ENCODE measurements at places on chromosomes 1 and 21. TPM values are rescaled to one million over a fixed set of nuclear protein-coding genes. Genes with fewer than 3 reads are reported as not detected.

The TTC22 gene
- 4.2 TPM for total RNA-seq

The CLCNKB gene
- total RNA-seq, result not detected

The PALMD gene
- total RNA-seq, result not detected

The CLCA4 gene
- total RNA-seq, result not detected

The TFF3 gene
- total RNA-seq, result not detected

The SLC25A33 gene
- total RNA-seq, result 4.4 TPM

The PCAT6 gene
- total RNA-seq, result 0.59 TPM

The AK5 gene
- total RNA-seq, result 9.9 TPM

- no peak for DNase-seq
- H3K4me3 ChIP-seq, result no peak overlapping the region
- H3K27me3 ChIP-seq, result peaks cover 2% of the 10 kb centered on the region
Observed at GRCh38 chr1:43282220-43283195, 2.9 kb downstream of the C1orf210 start.

DNA sequence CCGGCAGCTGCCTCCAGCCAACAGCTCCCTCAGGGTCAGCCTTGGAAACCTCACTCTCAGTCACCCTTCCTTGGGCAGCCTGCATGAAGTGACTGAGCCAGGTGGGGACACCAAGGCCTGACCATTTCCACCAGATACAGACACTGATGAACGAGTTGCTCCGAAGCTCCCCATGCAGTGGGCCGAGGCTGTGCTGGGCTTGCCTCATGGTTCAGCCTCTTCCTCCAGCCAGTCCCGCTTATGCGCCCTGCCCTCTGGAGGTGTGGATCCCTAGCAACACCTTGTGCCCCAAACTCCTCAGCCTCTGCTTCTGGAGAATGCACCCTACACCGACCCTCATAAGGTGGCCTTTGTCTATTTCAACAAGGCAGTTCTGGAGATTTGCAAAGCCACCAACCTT, 236.0 kb downstream of the RRAGC start:
- H3K27ac ChIP-seq, result no peak overlapping the region
- no peak overlapping the region for H3K4me3 ChIP-seq
- H3K4me1 ChIP-seq, result no peaks in the 10 kb centered on the region
- peaks cover 4% of the 10 kb centered on the region for H3K27me3 ChIP-seq

GRCh38 chr21:39363607-39364555, 15.0 kb upstream of the HMGN1 start:
- no peak for DNase-seq
- H3K27ac ChIP-seq, result no peak overlapping the region
- no peak overlapping the region for H3K4me3 ChIP-seq

DNA sequence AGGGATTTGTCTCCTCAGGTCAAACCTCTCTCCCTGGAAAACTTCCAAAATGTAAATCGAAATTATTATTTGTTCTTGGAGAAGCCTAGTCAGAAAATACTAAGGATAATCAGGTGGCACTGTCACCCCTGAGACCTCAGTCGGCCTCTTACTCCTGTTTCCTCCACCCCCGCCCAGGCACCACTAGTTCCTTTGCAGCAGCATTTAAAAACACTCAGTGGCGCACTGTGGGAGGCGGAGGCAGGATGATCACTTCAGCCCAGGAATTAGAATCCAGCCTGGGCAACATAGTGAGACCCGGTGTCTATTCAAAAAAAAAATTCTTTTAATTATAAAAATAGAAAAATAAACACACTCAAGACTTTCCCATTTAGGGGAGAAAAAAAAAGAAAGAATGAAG, 18.0 kb upstream of the IFNAR2 start:
- H3K36me3 ChIP-seq, result no peaks in the 10 kb centered on the region
- no peak for DNase-seq
- H3K27me3 ChIP-seq, result no peaks in the 10 kb centered on the region
- no peak overlapping the region for H3K27ac ChIP-seq

- no peak overlapping the region for H3K27ac ChIP-seq
- no peak overlapping the region for H3K4me3 ChIP-seq
- H3K4me1 ChIP-seq, result peaks cover 2% of the 10 kb centered on the region
- H3K27me3 ChIP-seq, result peaks cover 8% of the 10 kb centered on the region
- no peak for DNase-seq
- H3K36me3 ChIP-seq, result no peaks in the 10 kb centered on the region
Observed at GRCh38 chr1:76830373-76830772, 36.9 kb upstream of the ST6GALNAC5 start.

DNA sequence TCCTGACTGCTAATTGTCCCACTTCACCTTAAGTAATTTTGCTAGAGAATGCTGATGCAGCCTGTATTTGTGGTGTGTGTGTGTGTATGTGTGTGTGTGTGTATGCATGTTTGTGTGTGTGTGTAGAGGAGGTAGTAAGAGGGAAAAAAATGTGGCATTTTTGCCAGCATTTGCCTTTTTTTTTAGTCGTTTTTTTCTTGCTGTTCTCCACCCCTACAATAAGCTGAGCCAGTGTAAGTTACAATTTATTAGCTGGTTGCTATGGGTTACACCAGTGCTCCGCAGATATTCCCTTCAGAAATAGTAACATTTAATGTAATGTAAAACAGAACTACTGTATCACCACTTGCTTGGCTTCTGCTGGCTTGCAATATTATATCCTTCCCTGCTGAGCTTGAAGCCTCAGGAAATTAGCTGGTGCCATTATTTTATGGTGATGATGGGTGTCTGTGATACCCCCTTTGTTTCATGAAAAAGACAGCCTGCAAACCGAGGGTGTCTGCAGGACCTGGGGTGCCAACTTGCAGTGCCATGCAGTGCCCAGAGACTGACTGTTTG, 23.4 kb upstream of the IGSF3 start:
- H3K4me3 ChIP-seq, result no peak overlapping the region
- no peaks in the 10 kb centered on the region for H3K4me1 ChIP-seq
- H3K27ac ChIP-seq, result no peak overlapping the region
- no peaks in the 10 kb centered on the region for H3K36me3 ChIP-seq
- DNase-seq, result no peak

GRCh38 chr21:16492892-16493291, 763.1 kb downstream of the USP25 start:
- H3K27me3 ChIP-seq, result no peaks in the 10 kb centered on the region
- H3K36me3 ChIP-seq, result no peaks in the 10 kb centered on the region
- no peaks in the 10 kb centered on the region for H3K4me1 ChIP-seq
- no peak for DNase-seq
- no peak overlapping the region for H3K27ac ChIP-seq

GRCh38 chr1:199701726-199702125, 325.8 kb upstream of the NR5A2 start:
- H3K27ac ChIP-seq, result no peak overlapping the region
- no peaks in the 10 kb centered on the region for H3K36me3 ChIP-seq
- DNase-seq, result no peak
- peaks cover 5% of the 10 kb centered on the region for H3K27me3 ChIP-seq
- H3K4me1 ChIP-seq, result no peaks in the 10 kb centered on the region

GRCh38 chr1:81305997-81306452, 494.7 kb upstream of the ADGRL2 start:
- no peak for DNase-seq
- no peaks in the 10 kb centered on the region for H3K4me1 ChIP-seq
- no peaks in the 10 kb centered on the region for H3K36me3 ChIP-seq
- no peak overlapping the region for H3K4me3 ChIP-seq
- no peak overlapping the region for H3K27ac ChIP-seq
- H3K27me3 ChIP-seq, result peaks cover 4% of the 10 kb centered on the region

- peaks cover 5% of the 10 kb centered on the region for H3K27me3 ChIP-seq
- H3K4me3 ChIP-seq, result no peak overlapping the region
- H3K36me3 ChIP-seq, result no peaks in the 10 kb centered on the region
- no peak overlapping the region for H3K27ac ChIP-seq
- DNase-seq, result no peak
- no peaks in the 10 kb centered on the region for H3K4me1 ChIP-seq
Observed at GRCh38 chr1:29519108-29519787, 282.9 kb downstream of the PTPRU start.

- no peaks in the 10 kb centered on the region for H3K27me3 ChIP-seq
- peaks cover 21% of the 10 kb centered on the region for H3K36me3 ChIP-seq
- H3K4me3 ChIP-seq, result peak overlapping the region; percentile 64
- H3K4me1 ChIP-seq, result peaks cover 92% of the 10 kb centered on the region
- H3K27ac ChIP-seq, result peak overlapping the region; percentile 87
- peak; percentile 50 for DNase-seq
Observed at GRCh38 chr1:19476450-19477190, 8.7 kb downstream of the CAPZB start.

DNA sequence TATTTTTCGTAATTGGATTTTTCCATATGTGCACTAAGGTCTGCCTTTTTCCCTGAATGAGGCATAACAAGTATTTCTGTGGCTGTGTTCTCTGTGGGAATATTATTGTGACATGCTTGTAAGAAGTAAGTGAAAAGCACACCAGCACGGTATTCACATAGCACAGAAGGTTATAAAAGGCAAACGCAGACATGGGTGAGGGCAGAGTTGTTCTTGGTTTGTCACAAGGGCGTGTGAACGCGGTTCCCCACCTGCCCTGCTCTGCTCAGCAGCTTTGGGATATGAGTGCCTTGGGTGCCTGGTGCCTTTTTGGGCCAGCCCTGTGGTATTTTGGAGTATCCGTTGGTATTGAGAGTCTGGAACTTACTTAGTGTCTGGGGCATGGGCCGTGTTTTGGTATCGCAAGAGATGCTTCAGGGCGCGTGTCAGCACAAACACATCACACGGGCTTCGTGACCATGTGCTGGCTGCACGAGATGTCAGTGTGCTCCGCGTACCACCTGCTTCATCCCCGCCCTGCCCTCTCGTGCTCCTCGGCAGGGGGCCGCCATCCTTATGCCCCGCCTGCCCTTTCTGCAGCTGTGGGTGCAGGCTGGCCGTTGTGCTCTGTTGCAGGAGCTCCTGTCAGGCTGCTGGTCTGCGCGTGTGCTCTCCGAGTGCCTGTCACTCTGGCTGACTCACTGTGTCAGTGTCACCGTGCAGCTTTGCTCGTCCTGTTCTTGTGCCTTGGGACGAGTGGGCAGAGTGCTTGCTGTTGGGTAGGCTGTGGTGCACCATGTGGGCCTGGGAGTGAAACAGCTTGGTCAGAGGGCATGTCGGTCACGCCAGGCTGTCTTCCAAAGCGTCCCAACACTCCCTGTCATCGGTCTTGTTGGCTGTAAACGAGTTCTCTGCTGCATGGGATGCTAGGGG, 15.0 kb downstream of the SKI start:
- H3K27ac ChIP-seq, result peak overlapping the region; percentile 77
- peak; percentile 59 for DNase-seq
- peaks cover 36% of the 10 kb centered on the region for H3K36me3 ChIP-seq
- H3K27me3 ChIP-seq, result no peaks in the 10 kb centered on the region
- H3K4me1 ChIP-seq, result peaks cover 82% of the 10 kb centered on the region
- no peak overlapping the region for H3K4me3 ChIP-seq

- H3K4me3 ChIP-seq, result no peak overlapping the region
- H3K4me1 ChIP-seq, result no peaks in the 10 kb centered on the region
- no peaks in the 10 kb centered on the region for H3K27me3 ChIP-seq
- H3K27ac ChIP-seq, result no peak overlapping the region
- no peaks in the 10 kb centered on the region for H3K36me3 ChIP-seq
Observed at GRCh38 chr1:177444997-177445746, 274.4 kb downstream of the BRINP2 start.

GRCh38 chr1:11858968-11859871, 475 bp upstream of the NPPB start:
- DNase-seq, result peak; percentile 82
- peaks cover 46% of the 10 kb centered on the region for H3K27me3 ChIP-seq
- H3K4me1 ChIP-seq, result no peaks in the 10 kb centered on the region
- no peaks in the 10 kb centered on the region for H3K36me3 ChIP-seq

- no peaks in the 10 kb centered on the region for H3K36me3 ChIP-seq
- no peak overlapping the region for H3K4me3 ChIP-seq
- H3K27me3 ChIP-seq, result peaks cover 4% of the 10 kb centered on the region
- no peaks in the 10 kb centered on the region for H3K4me1 ChIP-seq
- no peak for DNase-seq
Observed at GRCh38 chr1:171084091-171084490, 6.6 kb upstream of the FMO3 start.

- H3K4me3 ChIP-seq, result no peak overlapping the region
- no peaks in the 10 kb centered on the region for H3K4me1 ChIP-seq
- no peaks in the 10 kb centered on the region for H3K36me3 ChIP-seq
- peaks cover 6% of the 10 kb centered on the region for H3K27me3 ChIP-seq
- no peak overlapping the region for H3K27ac ChIP-seq
Observed at GRCh38 chr1:35691080-35691479, 27.6 kb downstream of the C1orf216 start.

DNA sequence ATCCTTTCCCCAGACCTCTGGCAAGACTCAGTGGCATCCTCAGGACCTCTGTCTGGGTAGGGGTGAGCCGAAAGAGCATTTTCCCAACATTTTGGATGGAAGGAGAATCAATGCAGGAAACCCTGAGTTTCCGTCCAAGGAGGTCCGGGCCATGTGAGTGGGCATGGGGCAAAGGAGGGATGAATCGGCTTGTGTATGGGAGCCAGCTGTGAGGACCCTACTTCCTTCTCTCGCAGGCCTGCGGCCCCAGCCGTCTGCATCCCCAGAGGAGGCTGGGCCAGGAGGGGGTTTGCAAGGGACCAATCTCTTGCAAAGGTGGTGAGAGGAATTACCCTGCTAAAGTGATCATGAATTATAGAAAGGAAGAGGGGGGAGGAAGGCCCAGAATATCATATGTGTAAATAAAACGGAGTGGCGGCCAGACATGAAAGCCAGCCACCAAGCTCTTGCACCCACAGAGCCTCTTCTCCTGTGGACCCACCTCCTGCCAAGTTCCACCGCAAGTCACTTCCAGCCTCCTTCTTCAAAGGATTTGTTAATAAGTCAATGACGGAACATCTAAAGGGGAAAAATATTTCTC, 48.2 kb upstream of the POU3F1 start:
- H3K27ac ChIP-seq, result no peak overlapping the region
- no peak for DNase-seq
- no peak overlapping the region for H3K4me3 ChIP-seq
- H3K4me1 ChIP-seq, result no peaks in the 10 kb centered on the region

GRCh38 chr1:245875581-245876261, 631.4 kb downstream of the SMYD3 start:
- no peak for DNase-seq
- no peaks in the 10 kb centered on the region for H3K36me3 ChIP-seq
- H3K4me3 ChIP-seq, result no peak overlapping the region

DNA sequence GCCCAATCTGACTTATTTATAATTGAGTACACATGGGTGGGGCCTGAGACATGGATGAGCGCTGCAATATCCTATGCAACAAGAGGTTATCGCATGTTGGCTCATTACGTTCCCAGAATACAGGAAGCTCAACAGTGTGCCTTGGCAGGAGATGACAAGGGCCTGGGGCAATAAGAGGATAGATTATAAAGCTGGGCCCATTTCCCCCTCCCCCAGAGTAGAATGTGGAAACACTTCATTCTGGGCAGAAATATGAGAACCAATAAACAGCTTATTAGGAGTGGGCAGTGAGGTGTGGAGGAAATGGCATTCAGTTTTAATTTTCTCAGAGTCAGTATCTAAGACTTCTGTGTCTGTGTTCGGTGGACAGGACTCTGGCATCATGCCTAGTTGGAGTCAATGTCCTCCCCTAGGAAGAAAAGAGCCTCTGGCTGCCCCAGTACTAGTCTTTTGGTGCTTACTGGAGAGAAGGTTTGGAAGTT, 92.8 kb downstream of the PIK3R3 start:
- no peaks in the 10 kb centered on the region for H3K4me1 ChIP-seq
- DNase-seq, result no peak
- H3K27me3 ChIP-seq, result no peaks in the 10 kb centered on the region
- no peak overlapping the region for H3K27ac ChIP-seq
- H3K36me3 ChIP-seq, result no peaks in the 10 kb centered on the region
- H3K4me3 ChIP-seq, result no peak overlapping the region

GRCh38 chr1:172917972-172918371, 132.8 kb downstream of the TNFSF18 start:
- no peak overlapping the region for H3K4me3 ChIP-seq
- no peak overlapping the region for H3K27ac ChIP-seq
- peaks cover 3% of the 10 kb centered on the region for H3K27me3 ChIP-seq
- DNase-seq, result no peak
- H3K36me3 ChIP-seq, result peaks cover 1% of the 10 kb centered on the region

GRCh38 chr1:238476841-238477240, 586.1 kb upstream of the ZP4 start:
- no peaks in the 10 kb centered on the region for H3K27me3 ChIP-seq
- no peaks in the 10 kb centered on the region for H3K36me3 ChIP-seq
- no peak overlapping the region for H3K27ac ChIP-seq
- DNase-seq, result no peak
- no peaks in the 10 kb centered on the region for H3K4me1 ChIP-seq
